A549 (cell line): ENCODE measurements at places on chromosomes 2 and 18. TPM values are rescaled to one million over a fixed set of nuclear protein-coding genes. Genes with fewer than 3 reads are reported as not detected.

The EGR4 gene
- polyA plus RNA-seq: not detected in 3 replicates

The ANKRD62 gene
- not detected in 3 replicates for polyA plus RNA-seq

DNA sequence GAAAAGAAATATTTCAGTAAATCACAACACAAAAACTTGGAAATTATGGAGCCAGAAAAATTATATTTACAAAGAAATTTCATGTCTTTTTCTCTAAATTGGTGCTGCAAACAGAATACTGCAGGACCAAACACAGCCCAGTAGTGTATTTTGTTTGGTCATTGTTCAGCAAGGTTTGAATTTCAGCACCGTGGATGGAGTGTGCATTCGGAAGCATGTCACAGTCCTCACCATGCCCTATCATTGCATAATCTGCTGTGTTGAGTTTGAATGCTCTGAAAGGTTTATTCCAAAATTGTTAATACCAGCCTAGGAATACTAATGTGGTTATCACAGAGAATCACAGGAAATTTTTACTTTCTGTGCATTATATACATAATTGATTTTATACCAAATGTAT, 296.7 kb downstream of the METTL4 start:
- DNase-seq: no peak

The GRB14 gene
- 15.1 to 18.6 TPM (median 18.5 TPM) in 3 replicates for polyA plus RNA-seq

DNA sequence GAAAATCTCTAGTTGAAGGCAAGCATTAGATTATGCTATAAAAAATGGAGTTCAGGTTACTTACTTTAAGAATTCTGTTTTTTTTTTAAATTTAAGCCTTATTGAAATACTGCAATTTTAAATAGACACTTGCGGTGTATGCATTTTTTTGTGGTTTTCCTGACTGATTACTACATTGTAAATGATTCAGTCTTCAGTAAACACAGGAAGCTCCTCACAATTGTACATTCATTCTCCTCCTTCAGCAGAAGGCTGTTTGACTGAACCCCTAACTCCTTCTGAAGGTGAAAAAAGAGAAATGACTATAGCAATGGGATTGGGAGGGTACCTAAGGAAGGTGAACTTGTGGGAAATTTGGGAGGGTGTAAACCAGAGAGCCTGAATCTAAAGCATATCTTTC, 136.1 kb downstream of the GCA start:
- no peak for DNase-seq

- DNase-seq: no peak
Observed at GRCh38 chr18:45104049-45104395, 423.3 kb downstream of the SETBP1 start.

- no peak for DNase-seq
Observed at GRCh38 chr2:187150670-187151069, 297.4 kb downstream of the CALCRL start.

DNA sequence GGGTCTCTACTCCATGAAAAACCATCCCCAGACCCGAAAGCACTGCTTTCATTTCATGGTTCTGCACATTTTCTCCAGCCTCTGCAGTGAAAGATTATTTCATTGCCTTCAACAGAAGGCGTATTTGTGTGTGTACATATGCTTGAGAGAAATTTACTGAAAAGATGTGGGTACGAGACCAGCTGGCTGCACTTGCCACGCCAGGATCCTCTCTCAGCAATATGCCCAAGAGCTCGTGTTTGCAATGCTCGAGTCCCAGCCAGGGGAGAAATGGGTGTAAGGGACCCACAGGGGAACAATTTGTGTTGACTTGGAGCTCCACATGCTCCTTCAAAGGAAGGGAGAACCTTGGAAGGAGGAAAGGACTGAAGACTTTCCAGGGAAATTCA, 37.3 kb downstream of the TMEM177 start:
- no peak for DNase-seq

GRCh38 chr2:231017231-231017598, 20.1 kb upstream of the C2orf72 start:
- DNase-seq: peak; percentile 14

The SH2D6 gene
- polyA plus RNA-seq: 1.4 to 1.5 TPM (median 1.4 TPM) in 3 replicates

The DNAH6 gene
- polyA plus RNA-seq: 0.05 to 0.13 TPM (median 0.08 TPM) in 3 replicates

GRCh38 chr2:108449410-108450130, 564 bp downstream of the GCC2 start:
- peak; percentile 28 for DNase-seq

GRCh38 chr2:104944495-104944894, 90.6 kb downstream of the POU3F3 start:
- DNase-seq: peak; percentile 3

GRCh38 chr2:85251070-85251616, 76.6 kb downstream of the TGOLN2 start:
- no peak for DNase-seq

The G6PC2 gene
- not detected in 3 replicates for polyA plus RNA-seq

DNA sequence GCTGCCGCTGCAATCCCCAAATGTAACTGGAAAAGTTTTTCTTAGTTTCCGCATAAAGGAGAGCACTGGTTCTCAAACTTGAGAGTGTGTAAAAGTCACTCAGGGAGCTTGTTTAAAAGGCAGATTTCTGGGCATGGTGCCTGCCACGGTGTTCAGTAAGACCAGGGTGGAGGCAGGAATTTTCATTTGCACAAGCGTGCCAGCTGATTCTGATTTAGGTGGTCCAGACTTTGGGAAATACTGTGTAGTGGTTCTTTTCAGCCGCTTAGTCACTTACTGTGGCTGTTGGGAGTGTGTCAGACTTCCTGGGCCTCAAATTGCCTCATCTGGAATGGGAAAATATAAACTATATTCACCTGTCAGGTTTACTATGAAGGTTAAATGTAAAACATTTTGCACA, 788 bp downstream of the ARMC9 start:
- DNase-seq: no peak

- DNase-seq: no peak
Observed at GRCh38 chr18:44229693-44230108, 451.0 kb upstream of the SETBP1 start.

- no peak for DNase-seq
Observed at GRCh38 chr2:13332060-13332459, 615.3 kb downstream of the TRIB2 start.

DNA sequence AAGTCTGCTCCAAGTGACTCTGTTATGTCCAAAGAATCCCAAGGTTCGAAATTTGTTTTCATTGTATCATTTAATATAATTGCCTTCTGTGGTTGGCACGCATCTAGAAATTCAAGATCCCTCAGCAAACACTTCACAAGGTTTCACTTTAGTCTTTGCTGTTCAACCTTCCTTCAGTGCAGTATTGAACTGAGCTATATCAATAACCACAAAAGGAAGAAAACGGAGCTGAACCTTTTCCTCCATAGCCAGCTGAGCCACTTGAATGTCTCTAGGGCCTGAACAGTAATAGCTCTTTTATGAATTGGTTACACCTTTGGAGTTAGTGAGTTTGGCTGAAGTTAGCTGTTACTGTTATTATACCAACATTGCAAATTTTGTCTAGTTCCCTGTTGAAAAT, 357.7 kb upstream of the HNRNPA3 start:
- DNase-seq: no peak

DNA sequence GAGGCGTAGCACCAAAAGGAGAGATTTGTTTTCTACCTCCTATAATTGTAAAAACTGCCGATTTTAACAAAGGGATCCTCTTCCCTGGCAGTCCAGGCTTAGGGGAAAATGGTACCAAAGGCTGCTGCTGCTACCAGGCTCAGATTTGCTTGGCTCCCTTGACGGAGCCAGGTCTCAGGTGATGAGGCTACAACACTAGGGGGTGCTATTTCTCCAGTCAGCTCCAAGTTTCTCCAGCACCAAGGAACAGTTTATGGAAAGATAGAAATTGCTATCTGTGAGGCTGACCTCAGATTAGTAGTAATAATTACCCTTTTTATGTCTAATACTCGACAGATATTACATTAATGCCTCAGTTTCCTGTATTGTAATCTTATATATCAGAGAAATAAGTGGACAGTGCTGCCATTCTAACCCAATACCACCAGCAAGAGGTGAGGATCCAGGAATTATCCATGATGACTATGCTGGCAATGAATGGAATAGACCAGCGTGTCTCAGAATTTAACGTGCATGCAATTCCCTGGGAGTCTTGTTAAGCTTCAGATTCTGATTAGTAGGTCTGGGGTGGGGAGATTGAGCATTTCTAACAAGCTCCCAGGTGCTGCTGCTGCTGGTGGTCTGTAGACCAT, 111.3 kb downstream of the ESCO1 start:
- DNase-seq: peak; percentile 60

DNA sequence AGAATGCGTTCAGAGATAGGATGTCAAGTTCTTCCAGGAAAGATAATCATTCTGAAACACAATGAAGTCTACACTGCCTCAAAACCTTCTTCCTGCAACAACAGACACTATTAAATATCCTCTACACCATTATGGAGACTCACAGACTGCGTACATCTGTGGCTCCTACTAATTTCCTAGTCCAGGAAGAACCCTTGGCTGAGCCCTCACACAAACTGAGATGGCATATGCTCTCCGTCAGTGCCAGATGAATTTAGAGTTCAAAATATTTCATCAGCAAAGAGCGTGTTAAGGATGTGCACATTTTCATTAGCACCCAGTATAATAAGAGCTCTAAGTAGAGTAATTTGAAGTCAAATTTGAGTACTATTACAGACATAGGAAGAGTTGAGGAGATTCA, 117.2 kb downstream of the TCF4 start:
- no peak for DNase-seq

The FN1 gene
- 157 to 223 TPM (median 203 TPM) in 3 replicates for polyA plus RNA-seq

- no peak for DNase-seq
Observed at GRCh38 chr2:181467966-181468707, 11.0 kb downstream of the ITGA4 start.

The FEV gene
- not detected in 3 replicates for polyA plus RNA-seq

The GNLY gene
- not detected in 3 replicates for polyA plus RNA-seq

GRCh38 chr2:12060886-12061285, 314.5 kb downstream of the LPIN1 start:
- no peak for DNase-seq

- no peak for DNase-seq
Observed at GRCh38 chr2:106899786-106900530, 14.0 kb upstream of the ST6GAL2 start.

The C2orf81 gene
- 1.9 to 2.4 TPM (median 2.0 TPM) in 3 replicates for polyA plus RNA-seq

GRCh38 chr18:13520741-13521140, 205.6 kb downstream of the FAM210A start:
- DNase-seq: no peak

GRCh38 chr2:6877402-6878304, at the start of gene RSAD2:
TSS of gene RSAD2 (plus strand) at chr2:6877777. CDS start at chr2:6877801, 24 bp downstream.
- no peak for DNase-seq

- DNase-seq: no peak
Observed at GRCh38 chr18:75369026-75369721, 58.3 kb downstream of the SMIM21 start.

GRCh38 chr2:178870703-178871102, 63.5 kb upstream of the TTN start:
- no peak for DNase-seq

DNA sequence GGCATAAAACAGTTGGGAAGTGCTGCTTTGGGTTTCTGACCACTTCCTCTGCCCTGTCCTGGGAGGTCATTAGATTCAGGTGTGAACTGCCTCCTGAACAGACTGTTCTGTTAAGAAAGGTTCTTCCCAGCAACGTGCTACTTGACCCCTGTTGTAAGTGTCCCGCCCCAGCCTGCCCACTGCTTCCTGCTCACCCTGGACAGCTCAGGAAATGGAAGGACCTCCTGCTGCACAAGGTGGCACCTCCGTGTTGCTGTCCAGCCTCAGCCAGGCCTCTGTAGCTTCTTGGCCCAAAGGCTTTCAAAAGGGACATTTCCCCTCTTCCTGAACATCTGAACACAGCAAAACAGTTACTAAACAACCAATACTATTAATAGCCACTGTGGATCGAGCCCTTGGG, 5.3 kb downstream of the TOGARAM2 start:
- no peak for DNase-seq

DNA sequence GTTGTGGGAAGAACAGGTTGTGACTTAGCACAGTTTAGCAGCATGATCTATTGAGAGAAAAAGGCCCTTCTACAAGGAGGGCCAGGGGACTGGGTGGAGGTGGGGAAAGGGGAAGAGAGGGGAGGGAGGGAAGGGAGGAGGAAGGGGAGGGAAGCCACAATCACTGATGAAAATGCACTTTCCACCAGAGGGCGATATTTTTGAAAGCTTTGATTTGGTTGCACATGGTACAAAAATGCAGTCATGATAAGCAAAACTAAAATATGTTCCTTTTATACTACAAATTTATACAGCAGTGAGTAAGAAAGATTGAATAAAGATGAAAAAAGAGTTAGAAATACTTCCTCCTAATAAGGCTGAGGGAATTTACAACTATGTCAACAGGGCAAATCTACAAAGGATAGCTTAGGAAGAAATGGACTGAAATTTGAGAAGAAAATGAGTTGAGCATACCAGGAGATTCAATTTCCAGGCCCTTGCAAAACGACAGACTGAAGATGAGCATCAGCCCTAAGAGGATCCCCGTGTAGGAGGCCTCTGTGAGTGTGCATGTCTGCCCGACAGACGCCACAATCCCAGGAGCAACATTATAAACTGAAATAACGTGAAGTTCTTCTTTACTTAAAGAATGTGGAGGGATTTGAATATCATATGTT, 17.2 kb downstream of the SH3YL1 start:
- peak; percentile 71 for DNase-seq

- DNase-seq: no peak
Observed at GRCh38 chr2:118049816-118050140, 35.9 kb upstream of the CCDC93 start.
